CD4-positive, alpha-beta T cell treated with Interleukin-4 for 4 hours (primary cell): ENCODE measurements at places on chromosomes 7 and 10.

DNA sequence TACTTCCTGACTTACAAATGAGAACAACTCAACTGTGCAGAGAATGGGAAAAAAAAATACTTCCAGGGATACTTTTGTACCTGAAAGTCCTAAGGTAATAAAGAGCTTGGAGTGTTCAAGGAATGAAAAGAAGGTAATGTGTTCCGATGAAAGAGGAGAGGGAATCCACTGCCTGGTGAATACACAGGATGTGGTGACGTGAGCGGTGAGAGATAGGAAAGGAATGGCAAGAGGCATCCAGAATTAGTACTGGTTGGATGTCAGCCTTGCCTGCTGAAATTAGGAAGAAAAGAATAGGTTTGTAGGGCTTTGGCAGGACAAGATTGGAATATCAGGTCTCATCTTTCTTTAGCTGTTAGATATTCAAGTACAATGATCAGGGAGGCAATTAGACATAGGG, 347.7 kb downstream of the POM121L12 start:
- no peak for DNase-seq

GRCh38 chr7:150404172-150404804, 25.2 kb downstream of the ZNF775 start:
- DNase-seq: no peak

DNA sequence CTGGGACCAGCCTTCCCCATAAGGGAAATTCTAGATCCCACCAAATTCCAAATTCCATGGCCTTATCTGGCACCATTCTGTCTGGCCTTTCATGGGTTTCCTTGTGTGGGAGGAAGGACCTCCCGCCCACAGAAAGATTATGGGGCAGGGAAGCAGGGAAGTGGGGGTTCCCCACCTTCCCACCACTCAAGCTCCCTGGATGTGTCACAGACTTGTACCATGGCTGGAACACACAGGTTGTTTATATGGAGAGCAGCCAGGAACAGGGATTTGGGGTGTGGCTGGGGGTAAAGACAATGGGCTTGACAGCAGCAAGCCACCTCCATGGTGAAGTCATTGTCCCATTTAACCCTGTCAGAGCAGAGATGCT, 18.3 kb downstream of the UNC5B start:
- DNase-seq: no peak

DNA sequence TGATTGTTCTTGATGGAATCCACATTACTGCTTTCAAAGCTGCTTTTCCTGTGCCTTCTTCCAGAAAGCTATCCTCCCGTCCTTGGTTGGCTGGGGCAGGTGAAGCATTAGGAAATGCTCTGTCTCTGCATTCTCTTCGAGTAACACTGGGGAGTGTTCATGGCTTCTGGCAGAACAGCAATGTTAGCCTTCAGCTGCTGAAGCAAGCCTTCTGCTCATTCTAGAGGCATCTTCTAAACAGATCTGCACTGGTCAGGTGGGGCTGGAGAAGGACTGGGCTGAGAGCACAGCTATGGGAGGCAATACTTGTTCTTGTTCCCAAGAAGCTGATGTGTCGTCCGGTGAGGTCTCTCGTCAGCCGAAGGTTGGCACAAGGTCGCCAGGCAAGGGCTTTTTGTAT, 80.6 kb downstream of the MGMT start:
- DNase-seq: no peak

GRCh38 chr10:71998840-71999194, 34.6 kb downstream of the CHST3 start:
- DNase-seq: no peak

DNA sequence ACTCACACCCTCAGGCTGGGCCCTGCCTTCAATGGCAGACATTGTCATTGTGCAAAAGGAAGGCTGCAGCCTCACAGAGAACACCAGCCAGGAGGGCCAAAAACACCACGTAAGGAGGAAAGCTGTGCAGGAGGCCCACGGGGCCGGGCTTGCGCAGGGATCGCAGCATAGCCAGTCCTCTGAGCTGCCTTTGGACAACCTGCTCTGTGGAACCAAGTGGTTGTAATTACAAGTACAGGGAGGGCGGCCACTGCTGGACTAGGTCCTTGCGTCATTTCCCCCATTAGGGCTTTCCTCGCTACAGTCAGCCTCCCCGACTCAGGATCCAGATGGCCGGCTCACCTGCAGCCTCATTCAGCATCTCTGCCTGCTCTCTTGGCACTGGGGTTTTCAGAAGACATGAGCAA, 66.9 kb downstream of the FAM53B start:
- no peak for DNase-seq

DNA sequence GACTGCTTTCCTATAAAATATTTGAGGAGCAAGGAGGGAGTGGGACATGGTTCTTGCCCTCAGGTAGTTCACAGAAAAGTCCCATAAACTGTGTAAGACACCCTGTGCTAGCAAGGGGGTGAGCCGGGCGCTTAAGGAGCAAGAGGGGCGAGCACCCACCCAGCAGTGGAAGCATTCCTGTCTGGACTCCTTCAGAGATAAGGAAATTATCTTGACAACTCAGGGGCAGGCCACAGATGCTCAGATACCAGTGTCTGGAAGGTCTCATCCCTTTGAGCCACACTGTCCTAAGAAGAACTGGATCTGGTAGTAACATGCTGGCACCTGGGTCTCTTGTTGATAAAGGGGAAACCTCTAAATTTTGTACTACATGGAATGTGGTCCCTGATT, 54.1 kb downstream of the DAGLB start:
- no peak for DNase-seq

GRCh38 chr10:58164517-58164916, 103.2 kb downstream of the IPMK start:
- no peak for DNase-seq

GRCh38 chr10:52775132-52775647, 2.6 kb upstream of the MBL2 start:
- no peak for DNase-seq

GRCh38 chr10:91864099-91864498, 45.2 kb downstream of the FGFBP3 start:
- DNase-seq: no peak

- DNase-seq: no peak
These were observed 36.8 kb downstream of the COL28A1 start for GRCh38 chr7:7498856-7499255.

- DNase-seq: no peak
These were observed 19.0 kb upstream of the SLC26A4 start for GRCh38 chr7:107641676-107642075.

DNA sequence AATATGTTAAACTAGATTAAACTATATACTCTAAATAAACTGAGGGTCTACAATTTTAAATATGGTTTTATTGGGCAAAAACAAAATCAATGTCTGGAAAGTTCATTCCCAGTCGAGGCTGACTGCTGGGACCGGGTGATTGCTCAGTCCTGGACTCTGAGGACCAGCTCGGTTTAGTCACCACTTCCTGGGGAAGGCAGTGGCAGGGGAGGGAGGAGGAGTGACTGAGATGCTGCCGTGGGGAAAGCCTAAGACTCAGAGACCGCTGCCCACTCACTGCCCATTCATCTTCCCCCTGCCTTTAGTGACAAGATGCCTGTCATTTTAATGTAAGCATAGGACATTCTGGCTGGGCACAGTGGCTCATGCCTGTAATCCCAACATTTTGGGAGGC, 29.0 kb downstream of the ATOH7 start:
- DNase-seq: no peak

DNA sequence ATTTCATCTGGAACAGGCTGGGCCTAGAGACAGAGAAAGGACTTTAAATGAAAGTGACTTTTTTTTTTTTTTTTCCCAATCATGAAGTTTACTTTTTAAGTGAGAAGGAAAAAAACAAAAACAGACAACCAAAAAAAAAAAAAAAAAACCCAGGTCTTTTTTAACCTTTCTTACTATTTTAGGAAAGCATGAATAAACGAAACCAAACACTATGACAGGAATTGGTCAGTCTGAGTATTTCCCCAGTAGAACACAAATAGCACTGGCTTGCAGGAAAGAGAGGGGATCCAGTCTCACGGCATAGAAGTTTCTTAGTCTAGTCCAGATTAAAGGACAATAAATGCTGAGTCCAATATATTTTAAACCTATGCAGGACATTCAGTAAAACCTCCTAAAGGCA, 180.5 kb upstream of the CCDC6 start:
- no peak for DNase-seq

DNA sequence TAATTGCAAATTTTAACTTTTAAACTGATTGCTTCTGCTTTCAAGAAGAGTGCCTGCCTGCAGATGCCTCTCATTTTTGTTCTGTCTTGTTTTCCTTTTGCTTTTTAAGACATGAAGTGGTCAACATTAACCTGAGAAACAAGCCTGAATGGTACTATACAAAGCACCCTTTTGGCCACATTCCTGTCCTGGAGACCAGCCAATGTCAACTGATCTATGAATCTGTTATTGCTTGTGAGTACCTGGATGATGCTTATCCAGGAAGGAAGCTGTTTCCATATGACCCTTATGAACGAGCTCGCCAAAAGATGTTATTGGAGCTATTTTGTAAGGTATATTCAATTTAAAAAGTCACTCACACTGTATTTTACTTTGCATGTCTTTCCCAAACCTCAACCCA, 8.8 kb downstream of the GSTO2 start:
- no peak for DNase-seq

DNA sequence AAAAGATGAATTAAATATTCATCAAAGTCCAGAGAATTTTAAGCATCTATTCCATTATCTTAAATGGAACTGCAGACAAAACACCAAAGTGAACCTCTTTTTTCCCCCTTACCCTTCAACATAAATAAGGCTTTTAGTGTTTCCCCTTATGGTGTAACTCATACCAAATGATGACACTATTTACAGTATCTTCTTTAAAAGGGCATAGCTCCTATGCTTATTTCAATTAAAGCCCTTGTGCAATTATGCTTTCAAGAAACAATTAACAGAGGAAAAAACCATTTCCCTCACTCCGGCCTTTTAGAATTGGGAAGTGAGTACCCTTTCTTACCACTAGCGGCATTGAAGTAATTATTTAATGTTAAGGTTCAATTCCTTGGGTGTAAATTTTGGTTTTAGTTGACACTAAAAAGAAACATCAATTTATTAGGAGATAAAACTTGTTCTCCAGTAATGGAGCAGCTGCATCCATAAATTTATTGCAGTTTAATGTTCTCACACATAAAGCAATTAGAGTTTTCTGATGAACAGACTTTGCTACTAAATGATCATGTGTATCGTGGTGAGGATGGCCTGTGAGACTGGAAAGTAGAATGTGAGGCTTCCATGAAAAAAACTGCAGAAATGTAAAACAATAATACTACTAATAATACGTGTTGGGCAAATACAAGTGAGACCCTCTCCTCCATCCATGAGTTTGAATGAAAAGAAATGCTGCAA, 661.3 kb downstream of the PARD3 start:
- DNase-seq: no peak

GRCh38 chr7:90119178-90119971, 34.9 kb upstream of the STEAP1 start:
- no peak for DNase-seq

- DNase-seq: no peak
These were observed 152.4 kb upstream of the LAMB4 start for GRCh38 chr7:108282427-108282996.

GRCh38 chr7:30354791-30355190, 70.4 kb downstream of the ZNRF2 start:
- DNase-seq: no peak

DNA sequence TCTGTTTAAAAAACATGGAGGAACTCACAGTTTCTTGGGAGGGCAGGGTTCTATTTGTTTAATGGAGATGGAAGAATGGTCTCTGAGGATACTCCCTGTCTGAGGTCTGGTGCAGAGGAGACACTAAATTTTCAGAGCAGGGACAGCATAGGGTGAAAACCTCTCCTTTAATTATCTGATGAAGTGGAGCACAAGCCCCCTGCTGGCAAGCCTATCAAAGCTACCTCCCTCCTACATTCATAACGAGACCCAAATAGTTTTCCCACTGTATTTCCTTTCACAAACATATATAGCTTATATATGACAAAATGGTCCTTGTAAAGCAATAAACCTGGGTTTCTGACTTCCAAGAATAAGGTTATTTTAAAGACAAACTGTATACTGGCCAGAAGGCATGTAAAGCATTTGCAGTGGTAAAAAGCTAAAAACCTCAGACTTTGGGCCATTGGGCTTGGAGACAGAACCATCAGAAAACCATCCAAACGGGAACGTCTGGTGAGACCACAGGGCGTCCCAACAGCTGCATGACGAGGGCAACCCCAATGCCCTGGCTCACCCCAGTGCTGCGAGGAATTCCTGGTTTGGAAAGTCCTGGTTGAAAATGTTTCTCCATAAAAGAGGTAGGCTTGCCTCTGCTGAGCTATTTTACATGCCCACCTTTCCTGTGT, 201.3 kb downstream of the FANK1 start:
- DNase-seq: no peak

DNA sequence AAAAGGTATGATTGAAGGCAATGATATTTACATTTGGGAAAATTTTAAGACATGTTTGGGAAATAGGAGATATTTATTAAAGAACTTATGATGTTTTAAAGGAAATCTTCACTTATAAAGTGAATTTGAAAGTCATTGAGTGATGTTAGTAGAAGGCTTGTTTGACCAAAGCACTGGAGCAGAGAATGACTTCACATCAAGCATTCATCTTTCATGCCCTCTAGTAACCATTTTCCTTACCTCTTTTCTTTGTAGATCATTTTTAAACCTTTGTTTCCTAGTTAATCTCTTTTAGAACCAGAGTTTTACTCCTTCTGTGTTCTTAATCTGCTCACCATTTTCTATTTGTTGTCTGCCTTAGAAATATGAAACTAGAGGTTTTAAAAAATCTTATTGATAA, 111.3 kb upstream of the FOXP2 start:
- DNase-seq: no peak

DNA sequence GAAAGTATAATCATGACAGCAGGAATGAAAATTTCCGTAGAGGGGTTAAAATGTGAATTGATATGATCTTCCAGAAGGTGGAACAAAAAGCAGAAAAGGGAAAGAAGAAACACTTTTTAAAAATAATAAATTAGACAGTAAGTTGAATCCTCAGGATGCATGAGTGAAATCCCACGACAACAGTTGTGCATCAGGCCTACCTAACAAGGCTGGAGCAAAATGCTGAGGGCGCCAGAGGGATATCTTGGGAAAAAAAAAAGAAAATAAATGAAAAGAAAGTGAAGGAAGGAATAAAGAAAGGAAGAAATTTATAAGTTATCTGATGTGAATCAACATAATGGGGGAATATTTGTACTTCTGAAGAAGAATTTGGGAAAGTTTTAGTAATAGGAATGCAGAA, 13.0 kb upstream of the HUS1 start:
- no peak for DNase-seq

DNA sequence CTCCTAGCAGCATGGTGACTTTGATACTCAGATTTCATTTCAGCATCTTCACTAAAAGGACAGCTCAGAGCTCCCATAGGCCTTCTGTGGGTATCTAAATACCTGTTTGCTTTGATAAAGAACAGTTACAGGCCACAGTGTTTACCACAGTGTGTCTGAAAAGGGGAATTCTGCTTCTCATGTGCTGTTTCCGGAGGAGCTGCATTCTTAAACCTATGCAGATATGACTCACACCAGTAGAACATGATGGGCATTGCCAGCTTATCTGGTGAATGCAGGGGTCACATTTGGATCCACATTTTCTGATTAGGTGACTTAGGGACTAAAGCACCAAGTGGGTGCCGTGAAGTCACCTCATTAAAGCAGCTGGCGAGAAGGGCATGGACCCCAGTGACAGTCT, 52.6 kb downstream of the TRRAP start:
- peak; percentile 84 for DNase-seq

- no peak for DNase-seq
These were observed 838.6 kb upstream of the SORCS1 start for GRCh38 chr10:108003061-108003460.

GRCh38 chr7:3464900-3465622, 164.0 kb downstream of the SDK1 start:
- no peak for DNase-seq
